ENCODE measurements at places on chromosomes 11 and 22.

DNA sequence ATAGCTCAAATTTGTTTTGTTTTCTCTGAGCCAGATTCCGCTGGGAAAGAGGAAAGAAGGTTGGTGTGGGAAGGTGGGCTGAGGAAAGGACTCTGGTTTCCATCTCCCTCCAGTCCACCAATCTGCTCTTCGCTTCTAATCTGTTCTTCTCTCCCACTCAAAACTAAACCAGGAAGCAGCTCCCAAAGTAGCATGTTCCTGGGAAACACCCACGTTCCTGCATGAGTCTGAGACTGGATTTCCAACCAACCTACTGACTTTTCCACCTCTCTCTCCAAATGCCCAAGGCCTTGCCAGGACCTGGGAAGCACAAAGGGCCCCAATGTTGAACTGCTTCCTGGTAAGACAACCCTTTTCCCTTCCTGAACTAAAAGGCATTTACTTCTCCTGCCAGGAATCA is 110.2 kb downstream of the WT1 start:
- no peak for DNase-seq

DNA sequence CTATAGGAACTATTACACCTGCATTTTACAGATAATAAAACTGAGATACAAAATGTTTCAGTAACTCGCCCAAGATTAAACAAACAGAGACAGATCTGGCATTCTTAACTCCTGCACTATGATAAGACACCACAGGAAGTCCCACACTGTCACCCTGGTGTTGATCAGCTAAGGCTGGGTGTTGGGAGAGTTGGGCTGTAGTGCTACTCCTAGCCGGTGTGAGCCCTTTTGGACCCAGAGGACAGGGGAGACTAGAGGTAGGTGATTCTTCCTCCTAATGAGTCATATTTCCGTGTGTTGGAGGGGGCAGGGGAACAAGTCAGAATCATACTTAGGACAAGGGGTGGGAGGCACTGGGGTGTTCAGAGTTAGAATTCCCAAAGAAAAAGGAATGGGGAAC is 353.2 kb upstream of the TENM4 start:
- no peak for DNase-seq

GRCh38 chr11:12245091-12245490 is 132.3 kb upstream of the PARVA start:
- no peak for DNase-seq

- DNase-seq, result peak; percentile 93
Measured at GRCh38 chr22:35350539-35351503, 30.1 kb upstream of the HMOX1 start.

DNA sequence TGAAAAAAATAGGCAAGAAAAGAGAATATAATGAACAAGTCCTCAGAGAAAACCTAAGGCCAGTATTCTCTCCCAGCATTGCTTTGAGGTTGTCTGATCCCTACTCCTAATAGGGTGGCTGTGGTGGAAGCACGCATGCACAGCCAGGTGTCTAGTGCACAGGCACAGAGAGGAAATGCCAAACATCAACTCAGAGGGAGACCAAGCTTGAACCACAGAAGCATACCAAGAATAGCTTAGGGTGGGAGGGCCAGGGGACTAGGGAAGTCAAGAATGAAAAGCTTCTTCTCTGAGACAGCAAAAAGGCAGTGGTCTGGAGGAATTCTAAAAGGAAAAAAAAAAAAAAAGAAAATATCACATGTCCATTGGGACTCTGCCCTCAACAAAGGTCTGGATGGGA is 244.1 kb upstream of the API5 start:
- no peak for DNase-seq

GRCh38 chr11:132028380-132029240 is 658.2 kb downstream of the NTM start:
- DNase-seq, result peak; percentile 81

- DNase-seq, result peak; percentile 78
Measured at GRCh38 chr11:123707606-123708205, 33.8 kb downstream of the ZNF202 start.

DNA sequence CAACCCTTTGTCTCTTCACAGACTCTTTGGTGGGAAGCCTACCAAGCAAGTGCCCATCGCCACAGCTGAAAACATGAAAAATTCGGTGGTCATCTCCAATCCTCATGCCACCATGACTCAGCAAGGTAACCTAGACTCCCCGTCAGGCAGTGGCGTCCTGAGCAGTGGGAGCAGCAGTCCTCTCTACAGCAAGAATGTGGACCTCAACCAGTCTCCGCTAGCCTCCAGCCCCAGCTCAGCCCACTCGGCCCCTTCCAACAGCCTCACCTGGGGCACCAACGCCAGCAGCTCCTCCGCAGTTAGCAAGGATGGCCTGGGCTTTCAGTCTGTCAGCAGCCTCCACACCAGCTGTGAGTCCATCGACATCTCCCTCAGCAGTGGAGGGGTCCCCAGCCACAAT is 111.6 kb downstream of the DBX1 start:
- no peak for DNase-seq

GRCh38 chr11:78796956-78797355 is 222.3 kb upstream of the NARS2 start:
- DNase-seq, result no peak

DNA sequence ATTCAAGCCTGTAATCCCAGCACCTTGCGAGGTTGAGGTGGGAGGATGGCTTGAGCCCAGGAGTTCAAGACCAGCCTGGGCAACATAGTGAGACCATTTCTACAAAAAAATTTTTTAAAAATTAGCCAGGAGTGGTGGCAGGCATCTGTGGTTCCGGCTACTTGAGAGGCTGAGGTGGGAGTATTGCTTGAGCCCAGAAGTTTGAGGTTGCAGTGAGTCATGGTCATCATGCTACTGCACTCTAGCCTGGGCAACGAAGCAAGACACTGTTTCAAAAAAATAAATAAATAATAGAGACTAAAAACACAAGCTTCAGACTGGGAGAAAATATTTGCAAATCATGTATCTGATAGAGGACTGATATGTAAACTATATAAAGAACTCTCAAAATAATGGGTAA is 33.2 kb downstream of the BTBD10 start:
- DNase-seq, result no peak

- DNase-seq, result no peak
Measured at GRCh38 chr11:117333917-117334316, 6.3 kb downstream of the CEP164 start.

DNA sequence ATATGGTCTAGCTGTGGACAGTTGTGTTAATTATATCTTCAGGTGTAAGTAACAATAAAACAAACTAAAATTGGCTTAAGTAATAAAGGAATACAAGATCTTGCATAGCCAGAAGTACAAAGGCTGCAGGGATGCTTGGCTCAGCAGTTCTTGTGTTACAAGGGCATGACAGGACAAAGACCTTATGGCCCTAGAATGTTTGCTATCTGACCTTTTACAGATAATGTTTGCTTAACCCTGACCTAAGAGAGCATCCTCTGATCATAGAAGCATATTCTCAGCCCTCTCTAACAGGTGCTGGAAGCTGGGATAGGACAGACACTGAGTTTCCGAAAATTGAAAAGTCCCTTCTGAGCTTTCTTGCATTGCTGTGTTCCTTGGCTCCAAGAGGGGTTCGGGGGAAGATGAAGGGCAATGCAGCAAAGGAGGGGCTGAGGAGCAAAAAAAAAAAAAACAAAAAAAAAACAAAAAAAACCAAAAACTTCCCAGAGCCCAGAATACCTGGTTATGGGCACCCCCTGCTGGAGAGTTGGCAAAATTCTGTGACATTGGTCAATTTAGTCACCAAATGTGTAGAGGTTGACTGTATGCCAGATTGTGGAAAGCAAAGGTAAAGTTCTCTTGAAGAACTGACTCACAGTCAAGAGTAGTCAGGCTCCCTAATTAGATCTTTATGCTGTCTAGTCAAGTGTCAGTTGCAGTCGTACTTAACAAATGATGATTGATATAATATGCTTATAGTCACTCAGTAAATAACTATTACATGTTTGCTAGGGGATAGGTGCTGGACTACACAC is 10.4 kb upstream of the HIKESHI start:
- peak; percentile 81 for DNase-seq

GRCh38 chr11:88799771-88800500 is 265.8 kb downstream of the GRM5 start:
- no peak for DNase-seq

- no peak for DNase-seq
Measured at GRCh38 chr11:122181372-122181771, 65.4 kb upstream of the BLID start.

- DNase-seq, result peak; percentile 79
Measured at GRCh38 chr22:38204784-38205183, 3.0 kb downstream of the MAFF start.

DNA sequence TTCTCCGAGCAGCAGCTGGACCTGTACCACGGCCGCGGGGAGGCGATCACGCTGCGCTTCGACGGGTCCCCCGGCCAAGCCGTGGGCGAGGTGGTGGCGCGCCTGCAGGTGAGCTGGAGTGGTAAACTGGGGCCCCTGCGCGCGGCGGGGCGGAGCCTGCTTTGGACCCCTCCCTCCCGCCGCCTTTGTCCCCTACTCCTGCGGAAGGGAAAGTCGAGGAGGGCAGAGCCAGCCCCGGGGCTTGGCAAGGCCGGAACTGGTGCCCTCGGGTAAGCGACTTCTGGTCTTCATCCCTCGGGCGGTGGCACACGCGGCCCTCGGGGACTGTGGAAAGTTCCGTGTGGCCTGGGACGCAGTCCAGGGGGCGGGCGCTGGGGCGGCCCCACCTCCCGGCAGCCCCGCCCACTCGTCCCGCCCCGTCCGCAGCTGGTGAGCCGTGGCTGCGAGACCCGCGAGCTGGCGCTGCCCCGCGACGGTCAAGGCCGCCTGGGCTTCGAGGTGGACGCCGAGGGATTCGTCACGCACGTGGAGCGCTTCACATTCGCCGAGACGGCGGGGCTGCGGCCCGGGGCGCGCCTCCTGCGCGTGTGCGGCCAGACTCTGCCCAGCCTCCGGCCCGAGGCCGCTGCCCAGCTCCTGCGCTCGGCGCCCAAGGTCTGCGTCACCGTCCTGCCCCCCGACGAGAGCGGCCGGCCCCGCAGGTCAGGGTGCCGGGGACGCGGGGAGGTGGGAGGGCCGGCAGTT is 9.2 kb downstream of the SIPA1 start:
- DNase-seq, result no peak

DNA sequence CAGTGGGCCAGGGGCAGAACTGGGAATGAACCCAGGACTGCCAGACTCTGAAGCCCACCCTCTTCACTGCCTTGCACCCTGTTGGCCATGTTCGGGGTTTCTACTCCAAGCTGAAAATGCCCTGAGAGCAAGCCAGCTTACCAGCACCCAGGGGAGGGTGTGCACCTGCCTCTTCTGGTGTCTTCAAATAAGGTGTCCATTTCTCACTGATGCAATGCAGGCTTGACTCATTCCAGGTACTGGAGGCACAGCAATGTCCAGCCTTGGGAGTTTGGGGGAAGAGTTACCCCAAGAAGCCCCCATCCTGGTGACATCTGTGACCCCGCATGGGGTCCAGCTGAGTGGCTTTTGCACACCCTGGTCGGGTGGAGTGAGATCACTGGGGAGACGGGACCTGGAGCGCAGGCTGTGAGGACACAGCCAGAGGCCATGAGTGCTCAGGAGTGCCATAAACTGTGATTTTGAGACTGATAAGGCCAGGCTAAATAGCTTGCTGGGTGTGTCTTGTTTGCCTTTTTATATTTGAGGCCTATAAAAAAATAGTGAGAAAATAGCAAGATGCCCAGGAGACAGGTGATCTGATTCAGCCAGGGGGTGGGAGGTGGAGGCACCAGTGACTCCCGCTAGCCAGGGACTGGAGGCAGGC is 4.6 kb upstream of the CERK start:
- DNase-seq, result no peak

- no peak for DNase-seq
Measured at GRCh38 chr11:61983419-61983818, 16.0 kb upstream of the FTH1 start.

- DNase-seq, result peak; percentile 70
Measured at GRCh38 chr11:10807493-10808234, 1.1 kb downstream of the EIF4G2 start.

- DNase-seq, result peak; percentile 37
Measured at GRCh38 chr22:36770513-36771231, 5.2 kb downstream of the IFT27 start.

DNA sequence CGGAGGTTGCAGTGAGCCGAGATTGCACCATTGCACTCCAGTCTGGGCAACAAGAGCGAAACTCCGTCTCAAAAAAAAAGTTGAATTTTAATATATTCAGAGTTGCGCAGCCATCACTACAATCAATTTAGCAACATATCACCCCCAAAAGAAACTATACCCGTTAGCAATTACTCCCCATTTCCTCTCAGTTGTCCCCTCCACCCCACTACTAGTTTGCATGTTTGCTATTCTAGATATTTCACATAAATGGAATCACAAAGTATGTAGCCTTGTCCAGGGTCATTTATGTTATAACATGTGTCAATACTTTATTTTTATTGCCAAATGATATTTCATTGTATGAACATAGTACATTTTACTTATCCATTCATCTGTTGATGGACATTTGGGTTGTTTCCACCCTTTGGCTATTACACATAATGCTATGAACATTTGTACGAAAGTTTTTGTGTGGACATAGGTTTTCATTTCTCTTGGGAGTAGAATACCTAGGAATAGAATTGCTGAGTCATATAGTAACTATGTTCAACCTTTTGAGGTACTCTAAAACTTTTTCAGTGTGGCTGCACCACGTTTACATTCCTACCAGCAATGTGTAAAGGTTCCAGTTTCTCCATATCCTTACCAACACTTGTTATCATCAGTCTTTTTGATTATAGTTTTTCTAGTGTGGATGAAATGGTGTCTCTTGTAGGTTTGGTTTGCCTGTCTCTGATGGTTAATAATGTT is 2.2 kb downstream of the ZNF143 start:
- no peak for DNase-seq

- no peak for DNase-seq
Measured at GRCh38 chr11:16862726-16863125, 124.3 kb downstream of the C11orf58 start.

DNA sequence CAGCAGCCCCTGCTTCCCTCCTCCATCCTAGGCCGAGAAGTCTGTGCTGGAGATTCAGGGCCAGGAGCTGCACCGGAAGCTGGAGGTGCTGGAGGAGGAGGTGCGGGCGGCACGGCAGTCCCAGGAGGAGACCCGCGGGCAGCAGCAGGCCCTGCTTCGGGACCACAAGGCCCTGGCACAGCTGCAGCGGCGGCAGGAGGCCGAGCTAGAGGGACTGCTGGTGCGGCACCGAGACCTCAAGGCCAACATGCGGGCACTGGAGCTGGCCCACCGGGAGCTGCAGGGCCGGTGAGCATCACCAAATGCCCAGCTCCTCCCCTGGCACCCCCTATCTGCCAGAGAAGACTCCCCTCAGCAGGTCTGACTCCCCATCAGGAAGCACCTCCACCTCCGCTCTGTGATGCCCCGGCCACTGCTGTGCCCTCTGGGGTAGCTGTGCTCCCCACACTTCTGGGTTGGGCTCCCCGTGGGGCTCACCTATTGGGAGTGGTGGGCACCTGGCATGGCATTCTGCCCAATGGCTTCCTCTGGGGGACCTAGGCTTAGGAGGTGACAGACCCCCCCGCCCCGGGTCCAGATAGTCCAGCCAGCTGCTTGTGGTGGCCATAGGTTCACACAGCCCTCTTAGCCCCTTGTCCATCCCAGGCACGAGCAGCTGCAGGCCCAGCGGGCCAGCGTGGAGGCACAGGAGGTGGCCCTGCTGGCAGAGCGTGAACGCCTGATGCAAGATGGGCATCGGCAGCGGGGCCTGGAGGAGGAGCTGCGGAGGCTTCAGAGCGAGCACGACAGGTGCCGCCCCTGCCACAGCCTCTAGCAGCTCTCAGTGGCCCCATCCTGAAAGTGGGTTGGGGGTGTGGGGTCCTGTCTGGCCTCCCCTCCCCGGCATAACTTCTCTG is 6.6 kb upstream of the RPS6KA4 start:
- DNase-seq, result no peak

GRCh38 chr11:34339149-34340064 is 18.4 kb downstream of the ABTB2 start:
- peak; percentile 92 for DNase-seq
